Hematopoietic multipotent progenitor cell treated with erythropoietin and hydrocortisone succinate and interleukin-3 and kit ligand, for 8 days (in vitro differentiated cells): ENCODE measurements at places on chromosomes 12 and 14.

- no peak for DNase-seq
These were observed 186.5 kb downstream of the CHST11 start for GRCh38 chr12:104643093-104643818.

GRCh38 chr12:53057816-53058500, 8.1 kb downstream of the TNS2 start:
- DNase-seq: no peak

GRCh38 chr12:102562836-102563425, 82.6 kb upstream of the IGF1 start:
- DNase-seq: no peak

DNA sequence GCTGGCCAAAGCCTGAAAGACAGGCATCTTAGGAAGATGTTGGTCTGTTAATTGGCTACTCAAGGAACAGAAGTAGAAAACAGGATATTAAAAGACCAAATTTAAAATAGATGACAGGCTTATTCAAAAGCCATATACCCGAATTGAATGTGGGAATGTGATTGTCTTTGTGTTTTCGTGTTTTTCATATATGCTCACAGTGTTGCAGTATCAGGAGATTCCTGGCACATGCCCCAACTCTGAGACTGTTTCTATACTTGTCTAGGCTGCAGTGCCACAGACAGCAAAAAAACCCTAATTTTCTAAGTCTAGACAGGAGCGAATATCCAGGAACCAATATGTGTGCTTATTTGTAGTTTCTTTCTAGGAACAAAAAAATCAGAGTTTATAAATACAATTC, 57.4 kb upstream of the KRR1 start:
- DNase-seq: no peak

GRCh38 chr14:55706893-55707292, 126.9 kb downstream of the KTN1 start:
- no peak for DNase-seq

DNA sequence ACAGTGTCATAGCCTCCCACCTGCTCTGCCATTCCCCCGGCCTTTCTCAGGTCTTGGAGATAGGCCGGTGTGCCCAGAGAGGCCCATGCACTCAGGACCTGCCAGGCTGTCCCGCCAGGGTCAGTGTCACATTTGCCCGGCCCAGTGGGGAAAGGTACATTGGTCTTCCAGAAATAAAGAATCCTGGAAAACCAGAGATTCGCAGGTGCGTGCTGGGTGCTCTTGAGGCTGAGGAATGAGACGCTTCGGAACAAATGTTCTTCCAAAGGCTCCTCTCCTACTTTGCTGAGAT, 205.8 kb upstream of the RTL1 start:
- no peak for DNase-seq

GRCh38 chr14:70771781-70772212, 37.5 kb downstream of the MAP3K9 start:
- no peak for DNase-seq

DNA sequence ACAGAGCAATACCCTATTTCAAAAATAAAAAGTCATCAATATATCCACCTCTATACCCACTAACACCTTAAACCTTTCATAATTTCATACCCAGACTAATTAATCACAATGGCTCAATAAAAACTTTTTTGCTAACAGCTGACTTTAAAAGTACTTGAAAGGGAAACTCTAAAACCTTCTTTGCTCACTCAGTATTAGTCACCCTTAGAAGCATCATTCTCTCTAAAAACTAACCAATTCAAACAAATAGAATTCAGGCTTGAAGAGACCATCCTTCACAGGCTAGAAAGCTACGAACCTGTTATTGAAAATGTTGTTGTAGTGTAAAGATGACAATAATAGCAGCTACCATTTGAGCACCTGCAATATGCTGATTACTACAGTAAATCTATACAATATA, 37.2 kb downstream of the HECTD1 start:
- no peak for DNase-seq

- no peak for DNase-seq
These were observed 4.5 kb downstream of the GNPNAT1 start for GRCh38 chr14:52786887-52787286.

DNA sequence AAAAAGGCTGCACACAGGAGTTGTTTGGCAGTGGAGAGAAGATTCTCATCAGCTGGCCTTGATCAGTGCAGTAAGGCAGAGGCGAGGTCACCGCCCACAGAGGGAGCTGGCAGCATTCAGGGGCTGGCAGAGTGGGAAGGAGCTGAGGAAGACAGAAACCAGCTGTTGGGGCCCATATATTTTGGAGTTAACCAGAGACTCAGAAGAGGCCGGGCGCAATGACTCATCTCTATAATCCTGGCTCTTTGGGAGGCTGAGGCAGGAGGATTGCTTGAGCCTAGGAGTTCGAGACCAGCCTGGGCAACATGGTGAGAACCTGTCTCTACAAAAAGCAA, 17.7 kb downstream of the SMCO2 start:
- no peak for DNase-seq

GRCh38 chr12:56521209-56521589, 421 bp upstream of the RBMS2 start:
- no peak for DNase-seq

- no peak for DNase-seq
These were observed 360.4 kb downstream of the PCNX1 start for GRCh38 chr14:71267691-71268090.
